ENCODE measurements at places on chromosomes 12 and 14.

GRCh38 chr12:48447755-48448154, 24.6 kb upstream of the ANP32D start:
- DNase-seq = no peak

- DNase-seq = no peak
These were observed 24.0 kb upstream of the TSPAN11 start for GRCh38 chr12:30902596-30902995.

- no peak for DNase-seq
These were observed 816.4 kb upstream of the FBXO33 start for GRCh38 chr14:40248671-40249070.

- DNase-seq = no peak
These were observed 10.8 kb downstream of the NAV3 start for GRCh38 chr12:77841521-77841920.

GRCh38 chr14:56189307-56189706, 71.1 kb downstream of the PELI2 start:
- DNase-seq = no peak

GRCh38 chr12:51898937-51899336, 8.4 kb upstream of the ACVRL1 start:
- no peak for DNase-seq

DNA sequence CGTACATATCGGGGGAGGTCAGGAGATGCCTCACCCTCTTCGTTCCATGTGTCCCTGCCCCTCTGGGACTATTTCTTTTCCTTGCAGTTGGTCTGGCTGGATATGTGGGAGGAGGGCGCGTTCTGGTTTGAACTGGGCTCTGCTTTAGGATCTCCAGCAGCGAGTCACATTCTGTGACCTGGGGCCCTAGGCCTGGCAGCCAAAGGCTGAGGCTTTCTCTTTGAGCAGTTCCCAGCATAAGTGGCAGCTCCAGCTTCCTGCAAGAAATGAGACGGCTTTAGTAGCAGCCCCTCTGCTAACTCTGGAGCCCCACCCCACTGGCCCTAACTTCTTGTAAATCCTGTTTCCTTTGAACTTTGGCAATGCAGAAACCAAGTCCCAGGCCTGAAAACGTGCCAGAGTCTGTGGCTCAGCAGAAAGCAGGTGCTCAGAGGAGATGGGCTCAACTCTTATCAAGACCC, 274.8 kb downstream of the DPF3 start:
- DNase-seq = no peak

GRCh38 chr14:92652413-92653151, 95.8 kb downstream of the LGMN start:
- no peak for DNase-seq

DNA sequence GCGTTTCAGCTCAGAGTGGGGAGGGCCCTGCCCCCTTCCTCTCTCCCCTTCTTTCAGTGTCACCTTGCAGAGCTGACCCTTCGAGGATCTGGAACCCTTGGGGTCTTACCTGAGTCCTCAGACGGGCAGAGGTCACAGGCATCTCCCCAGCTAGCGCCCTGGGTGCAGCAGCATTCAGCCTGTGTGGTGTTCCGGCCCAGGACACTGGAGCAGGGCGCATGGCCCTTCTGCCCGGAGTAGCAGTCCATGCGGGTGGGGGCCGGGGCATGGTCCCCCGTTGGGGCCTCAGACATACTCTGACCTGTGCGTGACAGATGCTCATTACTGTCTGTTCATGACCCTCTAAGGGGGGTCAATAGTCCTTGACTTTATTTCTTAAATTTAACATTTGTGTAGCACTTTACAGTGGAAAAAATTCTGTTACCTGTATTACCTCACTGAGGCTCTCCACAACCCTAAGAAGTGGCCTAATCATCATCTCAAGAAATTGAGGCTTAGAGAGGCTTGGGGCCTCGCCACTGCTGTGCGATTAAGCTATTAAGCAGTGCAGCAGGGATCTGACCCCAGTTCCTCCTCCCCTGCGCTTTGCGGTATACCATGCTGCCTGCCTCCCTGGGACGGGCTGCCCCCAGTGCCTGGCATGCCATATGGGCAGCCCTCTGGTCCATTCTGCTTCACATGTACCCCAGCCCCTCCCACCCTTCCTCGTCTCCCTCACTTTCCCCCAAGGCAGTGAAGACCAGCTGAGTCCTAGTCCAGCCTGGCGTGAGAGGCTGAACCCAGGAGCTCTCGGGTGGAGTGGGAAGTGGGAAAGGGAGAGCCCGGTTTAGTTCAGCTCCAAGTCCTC, 11.5 kb downstream of the ISCA2 start:
- DNase-seq = no peak

- DNase-seq = no peak
These were observed 70.8 kb downstream of the NCOR2 start for GRCh38 chr12:124496584-124496983.

DNA sequence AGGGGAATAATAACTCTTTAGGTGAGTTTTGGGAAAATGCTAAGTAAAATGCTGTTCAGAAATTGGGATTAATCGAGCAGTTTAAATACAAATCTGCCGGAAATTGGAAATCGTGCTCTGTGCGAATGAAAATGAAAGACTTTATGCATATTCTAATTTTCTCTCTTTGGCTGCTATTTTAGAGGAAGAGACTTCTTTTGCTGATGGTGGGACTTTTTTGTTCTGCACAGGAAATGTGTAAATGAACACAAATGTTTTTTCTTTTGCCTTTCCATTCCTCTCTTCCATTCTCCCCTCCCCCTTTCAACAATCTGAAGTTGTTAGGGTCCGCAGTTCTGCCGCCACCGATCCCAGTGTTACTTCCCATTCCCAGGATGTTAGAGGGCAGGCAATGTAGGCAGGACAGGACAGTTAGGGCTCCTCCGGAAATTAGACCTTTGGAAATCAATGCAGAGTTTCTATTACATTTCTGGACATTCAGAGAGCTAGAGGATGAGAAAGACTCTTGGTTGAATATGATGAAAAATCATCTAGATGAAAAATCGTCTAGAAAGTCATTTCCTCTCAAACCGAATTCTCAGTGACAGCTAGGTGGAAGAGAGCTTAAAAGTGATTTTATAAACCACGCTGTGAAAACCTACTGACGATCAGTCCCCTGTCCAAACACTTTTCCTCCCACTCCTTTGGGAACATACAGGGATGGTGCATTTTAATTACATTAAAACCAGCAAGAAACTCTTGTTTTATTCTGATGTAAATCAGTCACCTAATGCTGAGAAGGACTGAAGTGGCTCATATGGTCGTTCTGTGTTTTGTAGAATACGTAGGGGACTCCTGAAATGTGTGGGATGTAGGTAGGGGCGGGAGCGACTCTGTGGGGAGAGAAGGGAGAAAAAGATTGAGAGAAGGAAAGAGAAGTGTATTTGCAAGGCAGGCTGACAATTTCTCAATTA, 17.8 kb downstream of the FOXG1 start:
- DNase-seq = no peak

DNA sequence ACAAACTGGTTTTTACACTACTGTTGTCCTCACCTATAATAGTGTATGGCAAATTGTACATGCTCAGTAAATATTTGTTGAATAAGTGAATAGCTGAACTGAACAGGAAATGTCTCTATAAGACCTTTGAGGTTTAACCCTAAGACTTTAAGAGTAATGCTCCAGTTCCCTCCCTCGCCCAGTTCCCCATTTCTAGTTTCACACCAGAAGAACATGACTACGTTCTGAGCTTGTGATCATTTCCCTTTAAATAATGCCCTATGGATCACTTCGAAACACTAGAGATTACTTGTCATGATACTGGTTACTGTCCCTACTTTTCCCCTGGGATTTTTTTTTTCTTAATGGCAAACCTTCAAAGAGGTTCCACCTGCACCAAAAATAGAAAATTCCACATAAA, 69.3 kb downstream of the PRKD1 start:
- no peak for DNase-seq

DNA sequence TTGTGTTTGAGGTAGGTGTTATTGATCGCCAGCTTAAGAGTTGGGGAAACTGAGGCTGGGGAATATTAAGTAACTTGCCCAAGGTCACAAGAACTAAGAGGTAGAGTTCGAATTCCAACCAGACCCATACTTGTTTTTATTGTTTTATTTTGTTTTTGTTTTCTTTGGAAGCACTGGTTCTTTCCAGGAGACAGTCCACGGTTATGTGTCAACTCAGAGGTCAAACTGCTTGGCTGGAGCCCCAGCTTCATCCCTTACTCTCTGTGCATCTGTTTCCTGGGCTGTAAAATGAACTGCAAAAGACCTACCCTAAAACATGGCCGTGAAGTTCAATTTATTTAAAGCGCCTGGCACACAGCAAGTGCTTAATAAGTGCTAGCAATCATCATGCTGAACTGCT, 74.4 kb upstream of the MAP1LC3B2 start:
- no peak for DNase-seq

Measured in H9 (cell line).